ENCODE measurements at places on chromosomes 12 and 14.

GRCh38 chr12:122981036-122981471 is 573 bp downstream of the ARL6IP4 start:
- DNase-seq: no peak

DNA sequence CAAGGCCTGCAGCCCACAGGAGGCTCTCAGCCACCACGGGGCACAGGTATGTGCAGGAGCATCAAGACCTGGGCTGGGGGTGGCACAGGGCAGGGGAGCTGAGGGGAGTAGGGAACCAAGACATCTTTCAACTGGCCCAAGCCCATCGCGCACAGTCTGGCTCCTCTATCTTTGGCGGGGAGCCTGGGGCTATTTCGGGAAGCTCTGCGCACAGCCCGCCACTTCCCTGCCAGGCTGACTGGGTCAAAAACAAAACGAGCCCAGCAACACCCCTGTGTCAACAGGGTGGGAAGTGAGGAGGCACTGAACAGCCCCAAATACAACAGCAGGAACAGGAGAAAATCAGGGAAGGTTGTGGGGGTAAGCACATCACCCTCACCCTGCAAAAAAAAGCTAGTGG is 83.9 kb downstream of the ARL6IP4 start:
- DNase-seq: peak; percentile 86

- no peak for DNase-seq
These were observed 229.6 kb downstream of the BCAT1 start for GRCh38 chr12:24719293-24719721.

DNA sequence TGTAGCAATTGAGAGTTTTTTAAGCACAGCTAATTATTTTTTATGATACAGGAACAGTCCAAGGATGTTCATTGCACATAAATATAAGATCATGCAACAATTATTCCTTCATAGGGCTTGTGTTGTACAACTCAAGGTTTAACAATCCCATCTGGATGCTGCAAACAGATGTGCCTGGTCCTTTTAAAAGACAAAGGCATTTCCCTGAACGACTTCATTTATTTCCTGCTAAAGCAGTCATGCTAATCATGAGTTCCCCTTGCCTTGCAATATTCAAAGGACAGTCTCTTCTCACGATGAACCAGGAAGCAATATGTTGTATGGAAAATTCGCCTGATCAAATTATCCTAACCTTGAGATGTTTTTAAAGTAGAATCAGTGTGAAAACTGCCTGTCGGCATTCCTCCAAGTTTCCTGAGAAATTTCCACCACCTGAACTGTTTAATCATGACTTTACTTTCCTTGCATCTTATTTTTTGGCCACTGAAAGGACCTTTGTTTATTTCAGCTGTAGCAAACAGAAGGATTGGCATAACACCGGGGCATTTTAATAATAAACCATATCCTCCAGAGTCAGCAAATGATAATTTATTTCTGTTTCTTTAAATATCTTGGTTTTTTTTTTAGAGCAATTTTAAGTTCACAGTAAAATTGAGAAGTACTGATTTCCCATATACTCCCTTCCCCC is 33.9 kb upstream of the TSPAN8 start:
- DNase-seq: no peak

DNA sequence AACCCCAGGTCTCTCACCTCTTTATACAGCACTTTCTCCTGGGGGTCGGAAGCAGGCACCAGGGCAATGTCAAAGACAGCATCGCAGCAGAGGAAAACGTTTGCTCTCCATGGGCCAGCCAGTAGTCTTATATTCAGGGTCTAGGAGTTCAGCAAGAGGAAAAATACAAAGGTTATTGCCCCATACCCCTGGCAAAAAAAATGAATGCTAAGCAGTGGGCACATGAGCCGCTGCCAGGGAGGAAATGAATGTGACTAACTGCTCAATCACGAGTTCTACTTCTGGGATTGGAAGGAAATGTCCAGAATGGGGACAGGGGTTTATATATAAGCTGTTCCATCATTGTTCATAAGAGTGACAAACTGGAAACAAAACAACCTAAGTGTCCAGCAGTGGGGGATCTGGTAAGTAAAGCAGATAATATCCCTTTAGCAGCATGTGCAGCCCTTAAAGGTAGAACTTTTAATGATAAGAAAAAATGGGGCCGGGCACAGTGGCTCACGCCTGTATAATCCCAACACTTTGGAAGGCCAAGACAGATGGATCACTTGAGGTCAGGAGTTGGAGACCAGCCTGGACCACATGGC is 53.8 kb downstream of the PHETA1 start:
- DNase-seq: no peak

- DNase-seq: no peak
These were observed 61.6 kb downstream of the RAD51B start for GRCh38 chr14:67881225-67881624.

All from Right ventricle myocardium superior (tissue), 1 donor.